ENCODE measurements at places on chromosomes 1 and 21.

DNA sequence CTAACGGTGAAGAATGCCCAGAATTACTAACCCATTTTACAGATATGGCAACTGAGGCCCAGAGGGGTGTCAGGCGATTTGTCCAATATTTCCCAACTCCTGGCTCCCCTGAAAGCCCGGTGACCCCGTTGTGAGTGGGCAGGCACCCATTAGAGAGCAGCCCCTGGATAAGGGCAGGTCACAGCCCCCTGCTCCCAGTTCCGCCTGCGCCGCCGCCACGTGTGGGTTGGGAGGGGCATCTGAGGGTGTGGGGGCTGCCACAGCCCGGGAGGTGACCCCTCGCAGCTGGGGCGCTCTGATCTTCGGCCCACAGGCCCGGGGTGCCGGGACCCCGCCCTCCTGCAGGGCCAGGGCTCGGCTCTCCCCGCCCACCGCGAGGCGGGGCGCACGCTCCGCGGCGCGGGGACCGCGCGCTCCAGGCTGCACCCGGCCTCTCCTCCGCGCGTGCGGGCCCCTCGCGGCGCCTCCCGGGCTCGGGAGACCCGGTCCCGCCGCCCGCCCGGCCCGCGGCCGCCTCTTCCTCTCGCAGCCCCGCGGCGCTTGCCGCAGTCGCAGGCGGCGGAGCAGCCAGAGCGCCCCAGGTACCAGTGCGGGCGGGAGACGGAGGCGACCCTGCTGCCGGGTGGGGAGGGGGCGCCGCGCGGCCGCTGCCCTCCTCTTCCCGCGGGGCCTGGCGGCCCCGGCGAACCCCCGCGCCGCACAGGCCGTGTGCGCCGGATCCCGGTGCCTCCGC, at the start of gene HTR6:
Gene HTR6 (plus strand): TSS at position 423 of the 733 bp plus-strand sequence. CDS start 879 bp downstream, outside the sequence.
- peak; percentile 53 for DNase-seq

DNA sequence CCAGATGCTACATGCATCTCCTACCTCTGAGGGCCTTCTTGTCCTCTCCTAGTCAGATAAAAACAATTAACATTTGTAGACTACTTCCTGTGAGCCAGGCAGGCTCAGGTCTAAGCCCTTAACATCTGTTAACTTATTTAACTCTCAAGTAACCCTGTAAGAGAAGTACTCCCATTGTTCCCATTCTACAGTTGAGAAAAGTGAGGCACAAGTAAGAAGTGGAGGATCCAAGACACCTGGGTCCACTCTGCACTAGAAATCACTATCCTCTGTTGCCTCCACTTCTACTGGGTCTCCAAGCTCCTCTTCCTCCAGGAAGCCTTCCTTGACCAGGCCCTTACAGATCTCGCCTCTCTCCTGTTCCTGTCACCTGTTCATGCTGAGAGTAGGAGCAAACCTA, 9.7 kb downstream of the C1orf216 start:
- no peak for DNase-seq

DNA sequence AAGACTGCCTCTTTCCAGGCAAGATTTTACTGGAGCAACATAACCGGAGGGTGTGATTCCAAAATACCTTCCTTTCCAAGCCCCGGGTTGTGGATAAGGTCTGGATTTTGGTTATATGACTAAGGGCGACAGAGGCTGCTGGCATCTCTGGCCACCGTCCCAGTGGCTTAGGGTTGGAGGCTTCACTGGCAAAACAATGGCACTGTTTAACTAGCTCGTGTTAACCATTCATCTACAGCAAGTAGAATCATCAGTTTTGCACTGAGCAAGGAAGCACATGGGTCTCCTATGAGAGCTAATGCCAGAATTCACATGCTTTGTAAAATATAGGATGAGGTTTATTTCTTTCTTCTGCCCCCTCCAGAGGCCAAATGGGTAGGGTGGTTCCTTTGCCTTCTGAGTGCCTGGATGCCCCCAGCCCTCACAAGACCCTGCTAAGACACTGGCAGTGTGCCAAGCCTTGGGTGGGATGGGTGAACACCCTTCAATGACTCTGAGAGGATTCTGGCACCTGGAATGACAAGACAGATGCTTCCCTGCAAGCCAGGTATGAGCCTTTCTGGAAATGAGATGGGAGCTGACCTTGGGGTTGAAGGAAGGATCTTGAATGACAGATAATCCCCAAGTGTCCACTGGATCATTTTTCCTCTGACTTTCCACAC, 36.8 kb downstream of the DHCR24 start:
- no peak for DNase-seq

DNA sequence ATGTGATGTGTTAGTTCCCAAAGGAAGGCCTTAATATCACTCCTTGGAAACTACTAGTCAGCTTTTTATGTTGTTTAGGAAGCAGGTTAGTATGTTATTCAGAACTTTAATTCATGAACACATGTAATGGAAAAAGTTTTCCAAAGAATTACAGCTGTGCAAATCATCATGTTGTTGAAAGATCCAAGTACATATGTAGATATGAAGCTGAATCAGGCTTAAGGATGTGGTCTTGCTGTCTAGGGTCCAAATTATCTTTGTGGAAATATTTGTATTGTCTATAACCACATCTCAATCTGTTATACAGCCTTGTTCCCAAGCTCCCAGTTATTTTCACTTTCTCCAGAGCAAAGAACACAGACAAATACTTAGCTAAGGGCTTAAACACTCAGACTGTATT, 231.6 kb downstream of the TPR start:
- no peak for DNase-seq

Data from Right ventricle myocardium inferior (tissue), 1 donor.